ENCODE measurements at places on chromosomes 4 and X.

DNA sequence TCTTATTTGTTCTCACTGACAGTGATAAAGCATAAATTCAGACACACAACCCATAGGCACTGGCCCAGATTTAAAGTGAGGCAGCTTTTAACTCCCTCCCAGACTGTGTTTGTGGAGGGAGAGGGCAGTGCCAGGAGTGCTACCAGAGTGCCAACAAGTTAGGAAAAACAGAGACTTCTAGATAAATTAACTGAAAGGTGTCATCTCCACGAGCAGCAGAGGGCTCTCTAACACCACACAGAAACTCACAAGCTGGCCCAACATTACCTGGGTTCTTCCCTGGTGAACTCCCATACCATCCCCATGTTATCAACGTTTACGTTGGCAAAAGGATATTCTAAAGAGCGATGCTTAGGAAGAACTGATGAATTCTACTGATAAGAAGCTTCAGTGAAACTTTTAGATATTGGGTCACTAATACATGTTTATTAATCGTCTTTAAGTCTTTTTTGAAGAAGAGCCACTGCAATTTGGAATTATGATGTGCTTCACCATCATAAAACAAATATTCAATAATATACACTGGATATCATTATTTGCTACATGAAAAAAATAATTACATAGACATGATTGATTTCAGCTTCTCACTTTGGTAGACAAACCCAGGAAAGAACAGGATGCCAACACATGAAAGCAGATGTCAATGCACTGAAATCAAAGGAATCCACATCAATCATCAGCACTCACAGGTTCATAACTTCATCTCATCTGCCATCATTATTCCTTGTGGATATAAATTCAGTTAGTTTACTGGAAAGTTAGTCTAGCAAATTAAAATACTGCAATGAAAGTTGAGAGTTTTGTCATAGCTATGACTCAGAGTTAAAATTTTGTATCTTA lies 121.2 kb upstream of the NAP1L5 start:
- DNase-seq, result no peak

GRCh38 chr4:3044870-3045819 lies 29.2 kb downstream of the HTT-AS start:
- DNase-seq, result peak; percentile 36

DNA sequence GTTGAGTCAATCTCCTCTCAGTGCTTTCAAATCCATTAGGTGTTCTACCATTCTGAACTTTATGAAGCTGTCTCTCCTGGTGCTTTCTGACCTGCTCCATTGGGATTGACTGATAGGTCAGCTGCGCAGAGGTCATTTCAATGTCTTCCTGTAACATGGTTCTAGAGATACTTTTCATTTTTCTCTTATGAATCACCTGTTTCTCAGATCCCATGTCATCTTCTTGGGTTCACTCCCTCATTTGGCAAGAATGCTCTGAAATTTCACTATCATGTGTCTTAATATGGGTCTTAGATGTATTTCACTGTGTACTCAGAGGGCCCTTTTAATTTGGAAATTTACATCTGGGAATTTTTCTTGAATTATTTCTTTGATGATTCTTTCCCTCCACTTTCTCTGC lies 13.8 kb upstream of the PGM2 start:
- DNase-seq, result no peak

GRCh38 chr4:113209153-113209552 lies 159.7 kb downstream of the ANK2 start:
- no peak for DNase-seq

GRCh38 chr4:139083607-139083955 lies 68.0 kb downstream of the NOCT start:
- DNase-seq, result no peak

GRCh38 chrX:129618997-129619396 lies 35.8 kb downstream of the APLN start:
- DNase-seq, result no peak

DNA sequence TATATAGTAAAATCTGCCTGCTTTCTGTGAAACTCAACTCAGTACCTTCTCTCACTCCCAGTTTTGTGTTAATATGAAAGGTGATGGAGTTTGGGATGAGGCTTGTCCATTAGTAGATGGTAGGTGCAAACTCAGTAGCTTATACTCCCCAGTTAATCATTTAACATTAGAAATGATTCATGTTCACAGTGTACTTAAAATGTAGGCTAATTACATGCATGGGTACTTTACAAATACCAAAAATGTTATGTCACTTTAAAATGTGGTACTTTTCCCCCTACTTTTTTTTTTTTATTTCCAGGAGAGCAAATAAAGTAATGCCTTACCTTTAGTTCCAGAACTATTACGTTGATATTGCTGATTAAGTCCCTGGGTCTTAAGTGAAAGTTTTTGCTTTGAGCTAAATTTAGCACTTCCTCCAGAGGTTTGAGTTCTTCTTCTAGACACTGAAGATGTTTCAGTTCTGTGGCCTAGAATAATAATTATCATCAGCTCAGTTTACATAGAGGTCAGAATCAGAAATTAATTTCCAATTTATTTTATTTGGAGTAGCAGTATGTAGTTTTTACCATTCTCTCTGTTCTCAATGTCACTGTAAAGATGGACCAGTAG lies 3.0 kb downstream of the IL2 start:
- no peak for DNase-seq

DNA sequence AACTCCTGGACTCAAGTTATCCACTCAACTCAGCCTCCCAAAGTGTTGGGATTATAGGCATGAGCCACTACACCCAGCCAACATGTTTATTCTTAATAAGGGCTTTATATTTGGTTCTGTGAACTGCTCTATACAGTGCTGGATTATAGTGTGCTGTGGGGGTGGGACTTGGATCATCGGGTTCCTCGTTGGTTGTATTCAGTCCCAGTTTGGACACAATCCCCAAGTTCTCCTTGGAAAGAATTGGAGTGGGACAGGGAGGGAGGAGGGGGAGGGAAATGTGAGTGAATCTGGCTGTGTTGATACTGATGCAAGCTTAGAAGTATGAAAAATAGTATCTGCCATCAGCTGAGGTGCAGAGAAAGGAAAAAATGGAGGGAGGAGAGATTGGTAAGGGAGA lies 121.3 kb downstream of the KIT start:
- DNase-seq, result no peak

DNA sequence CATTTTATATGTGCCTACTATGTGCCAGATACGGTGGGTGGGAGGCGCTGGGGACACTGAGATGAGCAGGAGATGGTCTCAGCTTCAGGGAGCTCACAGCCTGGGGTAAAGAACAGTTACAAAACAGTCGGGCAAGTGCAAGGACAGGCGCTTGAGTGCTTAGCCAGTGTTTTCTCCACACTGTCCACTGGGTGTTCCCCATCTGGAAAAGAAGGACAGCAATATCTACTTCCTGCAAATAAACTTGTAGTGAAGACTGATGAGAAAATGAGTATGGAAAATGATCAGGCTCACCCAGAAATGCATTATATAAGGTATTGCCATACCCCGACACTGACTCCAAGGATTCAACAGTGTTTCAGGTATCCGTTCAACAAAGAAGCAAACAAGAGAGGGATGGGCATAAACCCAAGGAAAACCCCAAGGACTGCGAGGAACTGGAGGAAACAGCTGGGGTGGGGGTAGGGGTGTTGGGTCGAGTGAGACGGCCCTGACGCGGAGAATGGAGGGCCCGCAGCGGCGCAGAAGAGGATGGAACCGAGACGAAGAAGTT lies 835 bp downstream of the TMEM185A start:
- DNase-seq, result no peak

- DNase-seq, result no peak
Measured at GRCh38 chrX:24335871-24336270, 22.0 kb upstream of the SUPT20HL2 start.

- no peak for DNase-seq
Measured at GRCh38 chr4:100823993-100824323, 306.1 kb upstream of the EMCN start.

GRCh38 chr4:71020611-71021010 lies 27.2 kb downstream of the DCK start:
- no peak for DNase-seq

- no peak for DNase-seq
Measured at GRCh38 chr4:21593671-21594001, 354.9 kb downstream of the KCNIP4 start.

- no peak for DNase-seq
Measured at GRCh38 chr4:111992351-111993168, 152.7 kb upstream of the FAM241A start.

GRCh38 chr4:156422576-156422975 lies 468.9 kb upstream of the CTSO start:
- DNase-seq, result no peak

GRCh38 chr4:147481577-147482109 lies 746 bp downstream of the EDNRA start:
- DNase-seq, result no peak

DNA sequence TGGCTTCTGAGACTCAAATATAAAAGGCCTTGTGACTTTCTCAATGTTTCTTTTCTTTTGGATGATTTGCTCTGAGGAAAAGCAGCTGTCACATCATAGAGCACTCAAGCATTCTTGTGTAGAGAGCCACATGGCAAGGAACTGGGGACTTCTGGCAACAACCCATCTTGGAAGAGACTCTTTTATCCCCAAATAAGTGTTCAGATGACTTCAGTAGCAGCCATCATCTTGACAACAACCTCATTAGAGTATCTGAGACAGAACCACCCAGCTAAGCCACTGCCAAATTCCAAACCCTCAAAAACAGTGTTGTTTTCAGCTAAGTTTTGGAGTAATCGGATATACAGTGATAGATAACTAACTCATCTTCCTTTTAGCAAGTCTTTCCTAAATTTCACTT lies 1431.7 kb upstream of the IGFBP7 start:
- DNase-seq, result no peak

DNA sequence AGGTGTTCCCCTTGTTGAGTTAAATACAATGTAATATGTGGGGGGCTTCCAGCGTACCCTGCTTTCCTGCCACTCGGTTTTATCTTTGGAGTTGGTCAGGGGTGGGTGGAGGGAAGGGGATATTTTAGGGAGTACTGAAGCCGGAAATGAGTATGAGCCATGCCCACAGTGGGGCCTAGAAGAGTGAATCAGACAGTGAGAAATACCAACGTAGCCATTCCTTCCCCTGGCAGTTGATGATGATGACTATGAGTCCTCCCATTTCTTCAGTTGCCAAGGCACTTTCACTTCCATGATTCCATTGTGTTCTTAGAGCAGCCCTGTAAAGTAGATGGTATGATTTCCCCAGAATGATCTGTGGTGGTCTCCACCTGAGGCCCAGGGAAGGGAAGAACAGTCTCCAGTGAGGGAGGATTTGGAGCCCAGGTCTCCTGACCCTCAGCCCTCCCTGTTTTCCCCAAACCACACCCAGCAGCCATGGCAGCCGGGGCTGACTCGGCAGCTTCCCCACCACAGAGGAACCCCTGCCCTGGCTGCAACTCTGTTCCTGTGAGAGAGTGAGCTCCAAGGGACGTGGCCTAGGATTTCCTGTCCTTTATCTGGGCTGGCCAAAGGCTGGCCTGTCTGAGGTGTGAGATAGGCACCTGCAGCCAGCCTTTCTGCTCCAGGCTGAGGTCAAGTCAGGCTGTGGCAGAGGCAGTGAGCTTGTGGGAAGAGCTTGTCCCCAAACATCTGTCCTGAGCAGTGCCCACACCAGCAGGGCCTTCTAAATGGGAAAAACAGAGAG lies 52.7 kb downstream of the STARD8 start:
- DNase-seq, result no peak

GRCh38 chrX:48474581-48474980 lies 1.4 kb upstream of the FTSJ1 start:
- DNase-seq, result no peak

- DNase-seq, result no peak
Measured at GRCh38 chr4:29309050-29309449, 1411.1 kb upstream of the PCDH7 start.

DNA sequence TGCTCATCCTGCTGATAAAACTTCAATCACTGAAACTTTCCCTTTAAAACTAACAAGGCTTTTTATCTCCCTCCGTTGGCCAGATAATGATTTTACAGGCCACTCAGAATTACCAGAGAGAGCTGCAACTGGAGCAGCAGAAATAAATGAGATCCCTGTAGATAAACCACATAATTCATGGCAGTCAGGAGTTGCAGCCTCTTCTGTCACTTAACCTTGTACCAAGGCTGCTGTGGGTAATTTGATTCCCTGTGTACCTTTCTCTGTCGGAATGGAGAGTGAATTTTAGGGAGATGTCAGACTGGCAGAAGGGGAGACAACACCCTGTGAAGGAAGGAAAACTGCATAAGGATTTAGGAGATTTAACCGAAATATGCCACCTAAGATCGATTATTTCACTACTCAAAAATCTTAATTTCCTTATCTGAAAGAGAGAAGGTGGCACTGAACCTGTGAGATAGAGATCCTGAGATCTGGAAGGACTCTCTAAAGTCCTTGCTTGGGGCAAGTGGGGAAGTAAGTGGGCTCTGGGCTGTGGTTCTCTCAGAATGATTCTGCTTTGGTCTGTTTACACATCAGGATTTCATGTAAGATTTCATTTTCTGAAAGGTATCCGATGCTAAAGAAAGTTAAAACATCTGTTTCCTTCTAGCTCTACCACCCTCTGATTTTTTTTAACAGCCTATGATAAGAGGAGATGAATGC lies 14.3 kb upstream of the TSPAN5 start:
- DNase-seq, result no peak

DNA sequence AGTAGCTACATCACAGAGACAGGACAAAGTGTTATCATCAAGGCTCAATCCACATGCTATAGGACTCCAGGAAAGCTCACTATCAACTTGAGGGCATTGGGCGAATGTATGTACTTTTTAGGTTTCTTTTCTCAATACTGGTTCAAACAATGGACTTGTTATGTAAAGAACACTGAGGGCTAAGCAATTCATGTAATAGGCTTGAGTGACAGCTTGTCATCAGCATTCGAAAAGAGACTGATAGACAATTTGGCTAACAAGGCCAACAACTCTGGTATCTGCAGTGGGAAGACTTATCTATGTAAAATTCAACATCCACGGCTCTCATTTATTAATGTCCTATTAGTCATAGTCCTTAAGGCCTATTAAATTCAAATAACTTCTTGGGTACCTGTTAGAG lies 141.1 kb downstream of the NPNT start:
- no peak for DNase-seq

DNA sequence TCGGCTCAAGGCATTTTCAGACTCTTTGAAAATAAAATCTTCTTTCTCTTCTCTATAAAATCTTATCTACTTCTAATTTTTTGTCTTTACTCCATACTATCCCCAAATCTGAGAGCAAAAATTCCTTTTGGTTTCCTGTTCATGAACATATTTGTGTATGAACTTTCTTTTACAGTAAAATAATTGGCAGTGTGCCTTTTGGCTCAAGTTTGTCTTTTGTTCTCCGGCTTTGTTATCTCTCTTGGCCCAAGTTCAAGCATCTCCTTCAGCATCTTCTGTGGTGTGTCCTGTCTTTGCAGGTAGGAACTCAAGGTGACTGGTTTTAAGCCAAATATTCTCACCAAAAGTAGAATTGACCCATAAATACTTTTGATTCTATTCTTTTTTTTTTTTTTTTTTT lies 276.6 kb upstream of the FAT1 start:
- DNase-seq, result no peak

Data from AG04449 (cell line).